ENCODE measurements at places on chromosomes 2 and 18.

DNA sequence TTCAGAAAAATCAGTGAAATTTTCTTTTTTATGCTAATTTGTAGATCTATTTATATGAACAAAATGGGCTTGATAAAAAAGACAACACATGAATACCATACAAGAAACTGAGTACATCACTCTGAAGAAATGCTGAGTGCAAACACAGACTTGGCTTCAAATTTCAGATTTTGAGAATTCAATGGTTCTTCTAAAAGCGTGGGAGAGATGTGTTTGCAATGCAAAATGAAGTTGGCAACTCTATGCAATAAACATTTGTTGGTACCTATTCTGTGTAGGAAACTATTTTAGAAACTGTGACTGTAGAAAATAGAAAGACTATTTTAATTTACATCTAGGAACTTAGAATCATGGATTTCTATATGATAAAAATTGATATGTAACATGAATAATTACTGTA is 1834.1 kb upstream of the CELF4 start:
- no peak for DNase-seq

GRCh38 chr2:28209261-28209691 is 183.4 kb upstream of the FOSL2 start:
- no peak for DNase-seq

- no peak for DNase-seq
These were observed 33.1 kb upstream of the POLE4 start for GRCh38 chr2:74925361-74925786.

DNA sequence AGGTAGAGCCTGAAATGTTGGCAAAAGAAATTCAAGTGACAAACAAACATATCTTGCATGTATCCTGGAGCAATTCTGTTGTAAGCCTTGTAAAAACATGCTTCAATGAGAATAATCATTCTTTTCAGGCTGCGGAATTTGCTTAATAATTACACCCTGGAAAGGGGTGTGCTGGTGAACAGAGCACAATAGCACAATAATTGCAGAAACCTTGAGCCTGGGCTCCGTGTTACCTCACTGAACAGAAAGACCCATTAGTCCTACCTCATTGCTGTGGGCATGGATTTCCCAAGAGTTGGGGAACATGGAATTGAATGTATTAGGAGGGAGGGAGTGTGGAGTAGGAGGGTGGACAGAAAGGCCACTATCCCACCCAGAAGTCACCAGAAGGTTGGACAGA is 168.0 kb upstream of the ALKAL2 start:
- DNase-seq = no peak

DNA sequence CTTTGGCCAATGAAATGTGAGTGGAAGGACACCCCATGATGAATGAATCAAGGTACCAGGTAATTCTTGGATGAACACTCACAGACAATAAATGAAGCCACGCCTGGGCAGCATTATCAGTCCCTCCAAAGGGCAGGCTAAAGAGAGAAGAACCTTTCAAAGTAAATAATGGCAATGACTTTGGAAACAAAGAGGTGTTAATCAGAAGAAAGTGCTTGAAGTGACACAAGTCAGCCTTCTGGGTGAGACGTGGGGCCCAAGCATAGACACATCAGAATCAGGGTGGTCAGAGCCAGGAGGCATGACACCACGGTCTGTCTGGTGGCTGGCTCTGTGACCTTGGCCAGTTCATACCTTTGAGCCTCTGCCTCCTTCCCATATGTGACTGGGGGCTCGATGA is 103.3 kb downstream of the POLR1A start:
- no peak for DNase-seq

DNA sequence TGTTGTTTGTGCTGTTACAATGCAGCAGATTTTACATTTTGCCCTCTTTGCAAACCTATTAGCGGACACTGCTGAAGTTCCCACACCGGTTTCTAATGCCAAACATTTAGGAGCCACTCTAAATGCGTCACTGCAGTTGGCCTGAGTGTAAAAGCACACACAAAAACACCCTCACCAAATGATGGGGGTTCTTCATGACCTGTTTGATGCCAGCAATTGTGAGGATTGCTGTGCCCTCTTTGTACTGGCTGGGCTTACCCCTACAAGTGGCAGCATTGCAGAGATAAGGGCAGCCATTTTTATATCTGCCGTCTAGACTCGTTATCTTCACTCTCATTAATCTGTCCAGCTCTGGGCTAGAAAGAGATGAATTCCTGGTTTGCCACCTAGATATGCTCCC is 85.3 kb downstream of the NRP2 start:
- no peak for DNase-seq

DNA sequence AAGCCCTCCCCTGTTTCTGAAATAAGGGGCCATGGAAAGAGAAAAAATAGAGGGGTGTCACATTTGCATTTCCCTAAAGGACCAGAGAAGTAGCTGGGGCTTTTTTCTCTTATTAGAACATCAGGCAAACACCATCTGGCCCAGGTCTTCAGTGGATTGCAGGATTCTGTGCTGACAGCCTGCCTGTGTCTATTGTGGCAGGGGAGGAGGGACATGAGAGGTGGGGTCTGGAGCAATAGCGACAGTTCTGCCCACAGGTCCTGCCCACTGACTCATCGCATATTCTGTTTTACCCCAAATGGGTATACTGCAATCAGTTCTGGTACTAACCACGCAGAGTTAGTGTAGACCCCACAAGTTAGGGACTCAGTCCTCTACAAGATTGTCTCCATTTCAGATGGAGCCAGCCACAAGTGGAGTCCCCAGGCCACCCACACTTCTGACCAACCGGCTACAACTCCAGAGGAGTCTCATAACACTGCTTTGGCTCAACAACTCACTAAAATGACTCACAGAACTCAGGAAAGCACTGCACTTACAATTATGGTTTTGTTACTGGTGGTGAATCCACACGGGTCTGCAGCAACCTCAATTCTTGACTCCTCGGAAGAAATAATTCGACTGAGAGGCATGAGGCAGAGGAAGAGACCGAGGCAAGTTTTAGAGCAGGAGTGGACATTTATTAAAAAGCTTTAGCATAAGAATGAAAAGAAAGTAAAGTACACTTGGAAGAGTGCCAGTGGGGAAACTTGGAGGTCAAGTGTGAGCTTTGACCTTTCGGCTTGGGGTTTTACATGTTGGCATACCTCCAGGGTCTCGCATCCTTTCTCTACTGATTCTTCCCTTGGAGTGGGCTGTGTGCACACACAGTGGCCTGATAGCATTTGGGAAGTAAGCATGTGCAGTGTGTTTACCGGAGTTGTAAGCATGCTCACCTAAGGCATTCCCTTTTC is 146.4 kb upstream of the SPATS2L start:
- no peak for DNase-seq

DNA sequence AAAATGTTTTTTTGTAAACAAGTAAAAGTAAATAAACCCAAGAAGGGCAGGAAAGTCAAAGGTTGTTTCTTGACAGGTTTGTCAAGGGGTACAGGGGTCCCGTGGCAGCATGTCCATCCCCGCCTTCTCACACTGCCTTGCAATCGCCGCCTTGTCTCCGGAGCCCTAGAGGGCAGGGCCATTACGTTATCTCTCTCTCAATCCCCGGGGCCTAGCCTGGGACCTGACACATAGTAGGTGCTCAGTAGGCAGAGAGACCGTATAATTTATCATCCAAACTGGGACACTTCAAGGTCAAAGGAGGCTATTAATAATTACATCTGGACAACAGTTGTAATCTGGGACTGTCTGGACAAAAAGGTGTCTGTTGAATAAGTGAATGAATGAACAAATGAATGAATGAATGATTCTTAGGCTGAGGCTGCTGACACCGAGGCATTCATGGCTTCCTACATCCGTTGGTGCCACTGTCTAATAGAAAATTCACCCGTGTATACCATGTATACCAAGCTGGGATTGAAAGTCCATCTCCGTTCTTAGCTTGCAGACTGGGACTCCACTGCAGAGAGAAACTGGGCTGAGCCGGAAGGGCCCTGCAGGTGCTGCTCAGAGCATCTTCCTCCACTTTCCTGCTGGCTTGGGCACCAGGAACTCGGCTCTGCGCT is 44.8 kb upstream of the PLB1 start:
- DNase-seq = no peak

DNA sequence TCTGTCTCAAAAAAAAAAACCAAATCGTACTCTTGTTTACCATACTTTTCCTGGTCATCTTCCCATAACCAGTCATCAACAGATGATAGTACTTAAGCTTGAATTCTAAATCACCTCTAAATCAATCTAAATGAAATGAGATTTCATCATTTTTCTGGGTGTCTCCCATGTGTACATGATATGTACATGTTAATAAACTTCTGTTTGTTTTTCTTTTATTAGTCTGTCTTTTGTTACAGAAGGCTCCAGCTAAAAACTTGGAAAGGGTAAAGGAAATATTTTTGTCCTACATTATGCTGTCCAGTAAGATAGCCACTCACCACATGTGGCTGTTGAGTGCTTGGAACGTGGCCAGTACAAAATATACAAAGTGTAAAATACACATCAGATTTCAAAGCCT is 78.7 kb upstream of the MSH6 start:
- no peak for DNase-seq

GRCh38 chr2:120660056-120660694 is 75.5 kb upstream of the GLI2 start:
- no peak for DNase-seq

DNA sequence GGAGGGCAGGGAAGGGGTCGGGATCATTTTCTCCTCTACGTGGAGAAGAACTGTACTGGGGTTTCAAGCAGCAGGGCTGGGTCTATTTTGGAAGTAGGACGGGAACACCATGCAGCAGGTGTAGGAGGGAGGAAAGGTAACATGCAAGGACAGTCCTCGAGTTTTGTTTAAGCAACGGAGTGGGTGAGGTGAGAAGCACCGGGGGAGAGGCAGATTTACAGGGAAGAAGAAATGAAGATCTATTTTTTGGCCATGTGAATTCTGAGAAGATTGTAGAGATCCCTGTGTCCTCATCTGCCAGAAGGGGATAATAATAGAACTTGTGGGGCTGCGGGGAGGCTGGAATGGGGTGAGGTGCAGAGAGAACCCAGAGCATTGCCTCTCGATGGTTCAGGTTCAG is 85.6 kb downstream of the INPP5D start:
- no peak for DNase-seq

DNA sequence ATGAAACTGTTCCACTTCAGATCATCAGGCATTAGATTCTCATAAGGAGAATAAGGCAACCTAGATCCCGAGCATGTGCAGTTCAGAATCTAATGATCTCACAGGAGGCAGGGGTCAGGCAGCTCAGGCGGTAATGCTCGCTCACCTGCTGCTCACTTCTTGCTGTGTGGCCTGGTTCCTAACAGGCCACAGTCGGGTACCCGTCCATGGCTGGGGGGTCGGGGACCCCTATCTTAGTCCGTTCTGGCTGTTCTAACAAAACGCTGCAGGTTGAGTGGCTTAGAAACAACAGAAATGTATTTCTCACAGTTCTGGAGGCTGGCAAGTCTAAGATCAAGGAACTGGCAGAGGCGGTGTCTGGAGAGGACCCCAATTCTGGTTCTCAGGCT is 79.2 kb downstream of the ASB1 start:
- DNase-seq = no peak

DNA sequence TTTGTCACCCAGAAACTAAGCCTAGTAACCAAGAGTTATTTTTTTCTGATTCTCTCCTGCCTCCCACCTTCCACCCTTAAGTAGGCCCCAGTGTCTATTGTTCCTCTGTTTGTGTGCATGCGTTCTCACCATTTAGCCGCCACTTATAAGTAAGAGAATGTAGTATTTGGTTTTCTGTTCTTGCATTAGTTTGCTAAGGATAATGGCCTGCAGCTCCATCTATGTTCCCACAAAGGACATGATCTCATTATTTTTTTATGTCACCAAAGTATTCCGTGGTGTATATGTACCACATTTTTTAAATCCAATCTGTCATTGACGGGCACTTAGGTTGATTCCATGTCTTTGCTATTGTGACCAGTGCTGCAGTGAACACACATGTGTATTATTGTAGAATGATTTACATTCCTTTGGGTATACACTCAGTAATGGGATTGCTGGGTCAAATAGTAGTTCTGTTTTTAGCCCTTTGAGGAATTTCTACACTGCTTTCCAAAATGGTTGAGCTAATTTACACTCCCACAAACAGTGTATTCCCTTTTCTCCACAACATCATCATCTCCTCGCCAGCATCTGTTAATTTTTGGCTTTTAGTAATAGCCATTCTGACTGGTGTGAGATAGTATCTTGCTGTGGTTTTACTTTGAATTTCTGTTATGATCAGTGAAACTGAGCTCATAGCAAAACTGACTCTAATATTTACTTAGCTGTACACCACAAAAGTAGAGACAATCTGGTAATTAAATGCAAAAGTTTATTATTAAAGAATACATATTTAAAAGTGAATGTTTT is 660.1 kb upstream of the SLC8A1 start:
- DNase-seq = no peak

DNA sequence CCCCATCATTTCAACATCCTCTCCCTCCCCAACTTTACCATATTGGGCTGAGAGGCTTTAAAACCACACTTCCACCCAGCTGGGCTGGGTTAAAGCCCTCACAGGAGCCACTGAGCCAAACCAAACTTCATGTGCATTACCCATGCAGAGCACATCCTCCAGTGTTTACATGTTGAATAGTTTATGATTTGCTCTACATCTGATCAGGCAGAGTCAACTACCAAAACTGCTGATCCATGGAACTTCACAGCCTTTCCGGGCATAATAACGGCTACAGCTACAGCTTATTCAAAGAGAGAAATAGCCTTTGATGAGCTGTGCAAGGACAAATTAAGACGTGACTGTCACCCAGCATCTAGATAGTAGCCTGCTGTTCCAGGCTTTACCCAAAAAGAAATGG is 39.0 kb downstream of the MAIP1 start:
- DNase-seq = no peak

GRCh38 chr2:74851191-74851566 is 17.3 kb downstream of the HK2 start:
- DNase-seq = no peak

- no peak for DNase-seq
These were observed 29.0 kb downstream of the PTPN4 start for GRCh38 chr2:119788752-119789151.

DNA sequence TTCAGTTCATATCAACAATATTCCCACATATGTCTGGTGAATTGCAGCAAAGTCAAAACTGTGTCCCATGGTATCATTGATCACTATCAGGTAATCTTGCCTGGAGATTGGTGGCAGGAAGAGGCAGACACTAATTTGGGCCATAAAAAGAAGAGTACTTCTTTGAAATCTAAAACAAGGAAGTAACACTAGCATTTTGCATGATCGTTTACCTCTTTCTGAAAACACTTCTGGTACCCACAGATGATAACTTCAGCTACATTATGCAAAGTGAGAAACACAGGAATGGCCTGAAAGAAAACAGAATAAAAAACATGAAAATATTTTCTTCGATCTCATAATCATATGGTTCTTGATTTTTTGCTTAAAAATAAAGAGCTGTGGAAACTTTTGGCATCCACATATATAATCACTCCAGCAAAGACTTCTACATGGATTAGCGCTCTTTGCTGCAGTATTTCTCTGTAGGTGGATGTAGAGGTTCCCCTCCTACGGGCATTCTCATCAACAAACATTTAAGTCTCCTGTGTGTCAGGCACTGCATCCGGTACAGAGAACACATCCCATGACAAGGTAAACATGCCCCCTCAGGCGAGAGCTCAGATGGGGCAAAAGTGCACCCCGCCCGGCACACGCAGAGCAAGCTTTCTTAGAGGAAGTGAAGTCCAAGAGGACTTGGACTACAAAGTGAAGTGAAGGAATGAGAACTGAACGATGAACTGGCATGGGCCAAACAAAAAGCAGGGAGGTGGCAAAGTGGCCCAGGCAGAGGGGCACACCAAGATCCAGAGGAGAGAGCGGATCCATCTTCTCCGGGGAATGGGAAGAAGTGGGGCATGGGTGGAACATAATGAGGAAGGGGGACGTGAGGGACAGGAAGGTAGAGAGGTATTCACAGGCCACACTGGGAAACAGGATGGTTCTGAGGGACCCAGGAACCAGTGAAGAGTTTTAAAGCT is 68.0 kb upstream of the RIOK3 start:
- DNase-seq = no peak
